ENCODE measurements at places on chromosomes 13 and 19.

GRCh38 chr13:75715601-75716523, 79.7 kb downstream of the LMO7 start:
- DNase-seq = no peak

- no peak for DNase-seq
Measured at GRCh38 chr13:111472559-111473460, 152.4 kb downstream of the TEX29 start.

- no peak for DNase-seq
Measured at GRCh38 chr19:7605490-7606222, 10.0 kb downstream of the CAMSAP3 start.

GRCh38 chr13:88908961-88909441, 1237.8 kb downstream of the SLITRK5 start:
- DNase-seq = no peak

GRCh38 chr19:51158474-51159129, 16.5 kb downstream of the SIGLEC7 start:
- DNase-seq = no peak

DNA sequence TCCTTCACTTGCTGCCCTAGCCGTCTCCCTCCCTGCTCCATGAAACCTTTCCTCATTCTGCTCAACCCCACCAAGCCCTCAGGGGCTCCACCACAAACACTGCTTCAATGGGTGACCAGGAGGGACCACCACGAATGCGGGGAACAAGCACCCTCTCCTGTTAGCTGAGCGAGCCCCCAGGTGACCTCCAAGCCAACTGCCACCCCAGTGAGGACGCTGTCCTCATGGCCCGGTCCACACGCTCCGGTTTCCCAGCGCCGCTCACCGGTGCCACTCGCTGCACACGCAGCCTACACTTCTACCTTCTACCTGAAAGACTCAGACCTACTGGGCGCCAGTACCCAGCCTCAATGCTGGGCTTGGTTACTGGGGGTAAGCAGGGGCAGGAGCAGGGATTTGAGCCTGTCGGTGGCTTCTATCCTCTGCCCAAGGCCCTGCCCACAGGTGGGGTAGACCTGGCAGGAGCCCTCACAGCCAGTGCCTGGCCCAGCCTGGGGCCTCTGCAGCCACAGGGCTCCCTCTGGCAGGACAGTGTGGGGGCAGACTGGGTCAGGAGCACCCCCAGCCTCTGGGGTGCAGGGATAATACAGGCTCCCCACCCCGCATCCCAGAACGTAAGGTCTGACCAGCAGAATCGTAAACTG, 704 bp upstream of the TMEM86B start:
- no peak for DNase-seq

DNA sequence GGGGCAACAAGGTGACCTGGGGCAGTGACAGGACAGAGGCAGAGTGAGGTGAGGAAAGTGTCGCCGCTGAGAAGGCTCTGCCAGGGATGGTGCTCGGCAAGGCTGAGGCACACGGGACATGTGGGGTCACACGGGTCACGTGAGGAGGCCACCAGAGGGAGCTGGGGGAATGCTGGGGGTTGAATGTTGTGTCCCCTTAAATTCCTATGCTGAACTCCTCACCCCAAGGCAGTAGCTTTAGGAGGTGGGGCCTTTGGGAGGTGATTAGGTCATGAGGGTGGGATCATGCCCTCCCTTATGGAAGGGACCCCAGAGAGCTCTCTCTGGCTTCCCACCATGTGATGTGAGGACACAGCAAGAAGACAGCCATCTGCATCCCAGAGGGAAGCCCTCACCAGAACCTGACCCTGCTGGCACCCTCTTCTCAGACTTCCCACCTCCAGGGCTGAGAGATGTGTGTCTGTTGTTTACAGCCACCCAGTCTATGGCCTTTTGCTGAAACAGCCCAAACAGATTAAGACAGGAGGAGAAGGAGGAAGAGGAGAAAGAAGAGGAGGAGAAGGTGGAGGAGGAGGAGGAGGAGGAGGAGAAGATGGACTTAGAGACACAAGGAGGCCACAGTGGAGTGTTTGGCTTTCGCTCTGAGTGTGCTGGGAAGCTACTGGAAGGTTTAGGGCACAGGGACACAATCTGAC, 35.4 kb downstream of the RFX2 start:
- DNase-seq = peak; percentile 38

GRCh38 chr13:103134271-103134670, 68.1 kb upstream of the SLC10A2 start:
- no peak for DNase-seq

DNA sequence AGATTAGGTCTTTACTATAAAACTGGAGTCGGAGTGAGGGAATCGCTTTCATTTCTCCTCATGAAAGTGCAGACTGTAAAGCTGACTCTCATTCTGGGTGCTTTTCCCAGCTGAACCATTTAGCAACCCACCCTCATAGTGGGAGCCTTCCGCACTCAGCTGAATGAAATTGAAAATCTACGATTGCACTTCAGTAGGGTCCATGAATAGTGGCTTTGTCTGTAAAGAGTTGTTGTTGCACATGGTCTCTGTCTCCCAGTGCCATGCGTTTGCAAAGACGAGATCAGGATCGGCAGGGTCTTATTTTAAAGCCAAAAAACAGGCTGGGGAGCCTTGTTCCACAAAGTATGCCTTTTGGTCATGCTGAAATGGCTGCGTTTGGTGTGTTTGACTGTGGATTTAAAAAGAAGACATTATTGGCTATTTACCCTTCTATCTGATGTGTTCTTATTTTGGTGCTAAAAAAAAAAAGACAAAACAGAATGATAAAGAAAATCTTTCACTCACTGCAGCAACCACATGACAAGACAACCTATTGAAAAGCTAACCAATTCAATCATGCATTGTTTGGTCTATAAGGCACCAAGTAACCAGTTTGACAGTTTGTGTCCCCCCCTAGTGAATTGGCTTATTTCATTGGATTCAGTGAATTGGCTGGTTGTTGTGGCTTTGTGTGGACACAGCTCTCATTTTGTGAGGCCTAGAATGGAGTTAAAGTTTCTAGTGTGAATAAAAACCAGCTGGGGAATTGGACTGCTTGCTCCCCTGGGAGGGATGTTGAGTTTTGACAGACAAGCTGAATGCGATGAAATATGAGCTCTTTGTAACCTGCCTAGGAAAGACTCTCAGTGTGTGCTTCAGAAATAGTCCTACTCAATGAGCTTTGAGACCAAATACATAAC, 65.6 kb downstream of the ARHGAP35 start:
- DNase-seq = no peak

- no peak for DNase-seq
Measured at GRCh38 chr13:71030784-71031183, 836.2 kb downstream of the DACH1 start.

GRCh38 chr19:38721979-38722773, 22.1 kb downstream of the CAPN12 start:
- no peak for DNase-seq

DNA sequence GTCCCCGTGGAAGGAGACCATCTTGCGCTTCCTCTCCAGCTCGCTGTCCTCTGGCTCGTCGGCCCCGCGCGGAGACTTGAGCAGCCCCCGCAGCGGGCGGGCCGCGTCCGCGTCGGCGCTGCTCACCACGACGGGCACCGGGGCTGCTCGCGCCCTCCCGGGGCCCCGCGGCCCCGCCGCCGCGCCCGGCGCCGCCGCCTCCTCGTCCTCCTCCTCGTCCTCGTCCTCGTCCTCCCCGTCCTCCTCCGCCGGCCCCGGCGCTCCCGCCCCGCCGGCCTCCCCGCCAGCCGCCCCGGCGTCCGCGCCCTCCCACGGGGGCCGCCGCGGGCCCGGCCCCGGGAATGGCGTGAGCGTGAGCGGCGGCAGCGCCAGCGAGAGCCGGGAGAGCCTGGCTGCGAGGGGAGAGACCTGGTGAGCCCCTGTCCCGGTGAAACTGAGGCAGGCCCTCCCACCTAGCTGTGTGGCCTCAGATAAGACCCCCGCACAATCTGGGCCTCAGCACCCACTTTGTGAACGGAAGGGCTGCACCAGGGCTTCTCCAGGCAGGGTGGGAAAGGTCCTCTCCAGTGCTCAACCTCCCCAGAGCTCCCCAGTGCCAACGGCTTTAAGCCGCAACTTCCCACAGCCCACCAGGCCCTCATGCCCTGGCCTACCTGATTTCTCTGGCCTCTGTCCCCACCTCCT, 17.8 kb downstream of the LMTK3 start:
- no peak for DNase-seq

DNA sequence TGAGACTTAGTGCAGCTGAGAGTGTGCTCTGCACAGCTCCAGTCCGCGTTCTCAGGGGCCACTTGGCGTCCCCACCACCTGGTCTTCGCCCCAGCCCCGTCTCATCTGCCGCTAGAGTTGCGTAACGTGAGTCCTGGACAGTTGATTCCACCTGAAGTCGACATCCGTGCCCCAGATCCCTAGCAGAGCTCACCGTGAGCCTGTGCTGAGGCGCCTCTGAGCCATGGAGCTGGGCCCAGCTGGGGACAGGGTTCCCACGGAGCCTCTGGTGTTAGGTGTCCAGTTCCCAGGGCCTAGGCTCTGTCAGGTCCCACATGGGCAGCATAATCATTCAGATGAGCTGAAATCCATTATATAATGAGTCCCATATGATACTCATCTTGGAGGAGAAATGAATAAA, 147.1 kb upstream of the SOX1 start:
- peak; percentile 24 for DNase-seq

DNA sequence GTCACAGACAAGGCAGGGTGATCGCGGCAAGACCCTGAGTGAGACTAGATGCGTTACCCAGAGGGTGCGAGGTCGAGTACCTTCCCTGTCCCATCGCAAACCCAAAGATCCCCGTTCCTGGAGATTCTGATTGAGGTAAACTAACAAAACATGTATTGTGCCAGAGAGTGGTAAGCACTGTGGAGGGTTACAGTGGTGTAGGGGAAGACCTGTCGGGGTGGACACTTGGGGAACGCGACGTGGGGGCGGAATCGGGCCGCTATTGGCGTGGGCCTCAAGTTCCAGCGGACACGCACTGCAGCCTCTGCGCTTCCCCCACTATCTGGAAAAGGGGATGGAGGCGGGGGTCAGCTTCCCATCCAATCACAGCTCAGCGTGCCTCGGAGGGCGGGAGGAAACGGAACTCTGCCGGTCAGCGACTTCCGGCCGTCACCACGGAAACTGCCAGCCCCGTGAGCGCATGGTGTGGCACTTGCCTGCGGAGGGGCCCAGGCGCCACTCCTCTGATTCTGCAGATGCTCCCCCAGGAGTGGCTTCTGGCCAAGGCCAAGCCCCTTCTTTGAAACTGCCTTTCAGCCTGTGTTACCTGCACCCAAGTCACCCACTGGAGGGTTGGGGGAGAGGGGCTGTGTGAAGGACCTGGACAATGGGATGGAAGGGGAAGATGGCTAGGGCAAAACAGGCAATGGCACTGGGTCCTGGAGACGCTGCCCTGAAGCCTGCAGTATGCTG, 1.0 kb upstream of the UBE2M start:
- peak; percentile 94 for DNase-seq

- DNase-seq = no peak
Measured at GRCh38 chr13:52348071-52348470, 57.9 kb downstream of the THSD1 start.

Measured in right forelimb (tissue), 1 donor.